ENCODE measurements at places on chromosomes 13 and 19.

DNA sequence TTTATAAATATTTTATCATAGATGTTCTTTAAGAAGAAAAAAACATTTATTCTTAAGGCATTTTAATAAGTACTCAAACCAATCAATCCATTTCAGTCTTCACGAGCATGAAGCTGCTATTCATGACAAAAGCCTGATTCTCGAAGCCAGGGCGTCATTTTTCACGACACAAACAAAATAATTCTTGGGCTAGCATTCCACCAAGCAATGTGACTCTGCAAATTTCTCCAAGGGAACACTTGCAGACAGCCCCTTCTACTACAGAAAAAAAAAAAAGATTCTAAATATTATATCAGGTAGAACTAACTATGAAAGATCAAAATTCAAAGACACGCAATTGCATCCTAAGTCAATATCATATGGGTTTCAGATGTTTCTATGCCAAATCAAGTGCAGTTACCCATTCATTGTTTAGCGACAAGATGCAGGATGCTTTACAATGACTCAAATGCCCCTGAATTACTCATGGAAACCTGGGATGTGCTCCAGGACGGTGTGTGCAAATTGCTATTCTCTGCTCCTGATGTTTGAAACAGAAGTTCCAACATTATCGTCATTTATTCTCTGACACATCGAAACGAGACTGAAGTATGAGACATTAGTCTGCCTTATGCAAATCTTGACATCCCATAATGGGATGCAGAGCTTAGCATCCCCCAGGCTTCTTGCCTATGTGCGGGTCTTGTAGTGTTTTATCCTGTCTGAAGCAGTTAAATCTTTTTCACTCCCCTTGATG lies 517.7 kb downstream of the MYO16 start:
- no peak for DNase-seq

- no peak for DNase-seq
These were observed 60.1 kb downstream of the PEPD start for GRCh38 chr19:33461256-33462111.

DNA sequence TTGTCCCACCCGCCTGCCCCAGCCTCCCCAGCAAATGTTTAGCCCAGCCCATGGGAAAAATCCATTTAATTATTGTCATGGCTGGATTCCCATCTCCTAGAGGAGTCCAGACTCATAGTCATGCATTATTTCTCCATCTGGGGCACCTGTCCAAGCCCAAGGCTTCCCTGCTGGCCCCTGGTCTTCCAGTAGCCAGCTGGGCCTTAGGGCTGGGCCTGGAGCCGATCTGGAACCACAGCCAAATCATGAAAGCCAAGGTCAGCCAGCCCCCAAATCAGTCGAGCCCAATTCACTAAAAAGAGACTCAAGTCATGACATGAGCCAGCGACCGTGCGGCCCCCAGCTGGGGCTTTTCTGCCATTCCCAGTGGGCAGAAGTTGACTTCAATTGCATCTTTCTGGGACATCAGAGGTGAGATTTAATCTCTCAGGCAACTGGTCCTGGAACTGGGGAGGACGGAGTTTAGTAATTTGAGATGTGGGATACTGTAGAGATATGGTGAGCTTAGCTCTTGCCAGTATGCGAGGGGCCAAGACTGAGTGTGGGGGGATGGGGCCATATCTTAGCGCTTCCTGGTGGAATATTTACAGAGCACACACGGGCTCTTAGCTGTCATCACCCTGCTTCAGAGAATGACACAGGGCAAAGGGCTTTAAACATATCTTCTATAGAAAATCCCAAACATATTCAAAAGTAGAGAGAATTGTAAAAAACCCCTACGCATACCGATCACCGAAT lies 9.4 kb upstream of the PGLYRP2 start:
- DNase-seq: no peak

GRCh38 chr13:55937180-55937579 lies 1203.5 kb upstream of the PRR20A start:
- no peak for DNase-seq

DNA sequence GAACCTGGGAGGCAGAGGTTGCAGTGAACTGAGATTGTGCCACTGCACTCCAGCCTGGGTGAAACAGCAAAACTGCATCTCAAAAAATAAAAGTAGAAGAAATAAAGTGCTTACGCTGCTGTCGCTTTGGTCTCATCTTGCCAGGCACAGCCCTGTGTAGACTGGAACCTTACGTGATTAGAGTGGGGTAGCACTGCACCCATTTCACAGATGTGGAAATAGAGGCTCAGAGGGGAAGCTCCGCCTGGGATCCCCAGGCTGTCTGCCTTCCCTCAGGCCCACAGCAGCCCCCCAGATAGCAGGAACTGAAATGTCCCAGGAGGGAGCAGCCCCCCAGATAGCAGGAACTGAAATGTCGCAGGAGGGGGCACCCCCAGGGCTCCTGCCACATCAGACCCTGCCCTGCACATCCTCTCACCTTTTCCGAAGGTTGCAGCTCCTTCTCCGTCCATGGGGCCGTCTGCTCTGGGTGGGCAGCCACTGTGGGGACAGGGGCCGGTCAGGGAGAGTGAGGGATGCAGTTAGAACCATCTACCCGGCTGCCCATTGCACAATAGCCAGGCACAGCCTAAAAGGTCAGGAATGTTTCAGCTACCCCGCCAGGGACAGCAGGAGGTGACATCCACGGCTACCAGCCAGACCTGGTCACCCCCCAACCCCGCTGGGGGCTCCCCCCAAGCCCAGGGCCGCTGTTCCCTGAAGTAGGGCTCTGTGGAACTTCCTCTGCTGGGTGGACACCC lies 1.9 kb downstream of the PLIN4 start:
- DNase-seq: no peak

DNA sequence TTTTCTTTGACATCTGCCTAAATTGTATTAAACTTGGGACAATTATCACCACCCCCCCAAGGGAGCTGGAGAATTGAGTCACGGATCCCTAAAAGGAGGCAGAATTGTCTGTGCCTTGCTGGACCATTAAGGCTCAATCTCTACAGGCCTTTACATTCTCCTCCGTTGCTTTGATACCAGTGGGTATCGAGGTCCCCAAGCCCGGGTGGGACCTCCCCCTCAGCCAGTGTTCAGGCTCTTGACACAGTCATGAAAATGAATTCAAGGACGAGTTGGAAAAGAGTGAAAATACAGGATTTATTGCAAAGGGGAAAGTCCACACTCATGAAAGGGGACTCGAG lies 5.6 kb downstream of the PPP1R15A start:
- DNase-seq: no peak

DNA sequence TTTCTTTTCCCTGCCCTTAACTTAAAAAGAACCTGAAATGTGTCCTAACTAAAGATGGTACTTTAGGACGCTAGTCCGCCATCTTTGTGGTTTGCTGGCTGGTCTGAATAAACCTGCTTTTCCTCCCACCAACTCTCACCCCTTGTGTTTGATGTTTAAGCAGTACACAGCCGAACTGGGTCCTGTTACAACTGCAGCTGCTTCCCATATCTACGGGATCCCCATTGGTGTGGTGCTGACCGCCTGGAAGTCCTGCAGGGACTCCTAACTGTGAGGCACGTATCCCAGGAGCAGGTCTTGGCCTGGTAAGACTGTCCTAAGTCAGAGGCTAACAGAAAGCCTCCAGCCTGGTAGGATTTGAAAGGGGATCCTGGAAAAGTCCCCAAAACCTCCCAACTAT lies 40.9 kb upstream of the VSTM2B start:
- DNase-seq: no peak

DNA sequence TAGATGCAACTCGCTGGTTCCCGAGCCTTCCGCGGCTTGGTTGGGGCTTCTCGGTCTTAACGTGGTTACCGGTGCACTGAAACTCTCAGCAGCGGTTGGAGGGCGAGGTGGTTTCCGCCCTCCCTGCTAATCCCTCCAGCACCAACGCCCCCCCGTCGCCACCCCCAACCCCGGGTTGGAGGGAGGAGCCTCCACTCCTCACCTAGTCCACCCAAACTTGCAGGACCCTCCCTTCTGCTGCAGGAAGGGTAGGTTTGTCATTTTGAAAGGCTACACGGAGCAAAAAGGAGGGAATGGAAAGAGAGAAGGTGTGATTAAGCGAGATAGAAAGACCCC lies 465.0 kb downstream of the ITGBL1 start:
- DNase-seq: no peak

DNA sequence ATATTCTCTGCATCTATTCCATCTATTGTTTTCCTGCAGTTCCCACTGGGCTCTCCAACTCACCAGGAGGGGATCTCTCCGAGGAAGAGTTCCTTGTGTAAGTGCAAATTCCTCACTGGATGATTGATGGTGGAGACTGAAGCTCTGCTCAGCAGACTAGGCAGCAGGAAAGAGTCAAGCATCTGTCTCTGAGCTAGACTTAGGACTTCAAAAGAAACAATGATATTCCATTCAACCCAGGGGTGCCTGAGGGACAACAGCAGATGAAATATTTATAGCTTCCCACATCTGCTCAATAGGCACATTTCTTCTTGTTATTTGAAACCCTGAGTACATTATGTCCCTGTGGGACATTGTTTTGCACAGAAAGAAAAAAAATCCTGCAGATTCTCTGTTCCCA lies at the start of the genes OR7A5 and OR7C1:
Gene OR7A5 (minus strand): TSS at position 175 of the 400 bp plus-strand sequence. CDS start 6,944 bp downstream, outside the sequence.
Gene OR7C1 (minus strand): TSS at position 175 of the 400 bp plus-strand sequence. CDS start 35,049 bp downstream, outside the sequence.
- DNase-seq: no peak

- DNase-seq: peak; percentile 61
These were observed 31.7 kb downstream of the SPATA13 start for GRCh38 chr13:24192057-24192810.

GRCh38 chr19:38856813-38857212 lies 7.0 kb upstream of the HNRNPL start:
- no peak for DNase-seq

GRCh38 chr19:48554385-48555091 lies 2.6 kb downstream of the SULT2B1 start:
- DNase-seq: no peak

- DNase-seq: no peak
These were observed 1.3 kb downstream of the B3GNT3 start for GRCh38 chr19:17796013-17796837.

All from suppressor macrophage (primary cell).